Pulmonary artery endothelial cell (primary cell): ENCODE measurements at places on chromosomes 3 and 15. TPM values are rescaled to one million over a fixed set of nuclear protein-coding genes. Genes with fewer than 3 reads are reported as not detected.

Gene CCDC54
- not detected in 2 replicates for total RNA-seq

Gene C2CD4A
- total RNA-seq = 0.74 and 3.2 TPM in 2 replicates

Gene WDR49
- 0.07 and 0.20 TPM in 2 replicates for total RNA-seq

Gene CHRM5
- total RNA-seq = not detected in 2 replicates
